ENCODE measurements at places on chromosomes 3 and 15.
A peak's percentile ranks its signal among the peaks of the same experiment; 100 is the strongest.

GRCh38 chr3:139811331-139811730 is 123.7 kb upstream of the CLSTN2 start:
- DNase-seq: no peak

GRCh38 chr3:111582120-111582474 is 13.0 kb downstream of the ZBED2 start:
- no peak for DNase-seq

DNA sequence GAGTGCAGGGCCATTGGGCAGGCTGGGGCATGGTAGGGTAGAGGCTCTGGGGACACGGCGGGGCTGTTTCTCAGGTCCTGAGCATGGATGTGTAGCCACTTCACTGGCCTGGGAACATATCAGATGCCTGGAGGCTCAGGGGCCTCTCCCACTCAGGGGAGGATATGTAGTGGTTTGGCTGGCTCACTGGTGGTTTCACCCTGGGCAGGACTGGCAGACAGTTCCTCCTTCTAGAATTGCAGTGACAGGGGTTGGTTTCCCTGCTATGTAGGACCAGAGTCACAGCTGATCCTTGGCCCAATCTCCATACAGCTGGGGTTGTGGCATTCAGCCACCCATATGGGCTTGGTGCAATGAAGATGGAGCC is 4.8 kb upstream of the ARHGAP31 start:
- DNase-seq: no peak

- no peak for DNase-seq
Measured at GRCh38 chr15:63203451-63204090, 14.2 kb downstream of the RAB8B start.

DNA sequence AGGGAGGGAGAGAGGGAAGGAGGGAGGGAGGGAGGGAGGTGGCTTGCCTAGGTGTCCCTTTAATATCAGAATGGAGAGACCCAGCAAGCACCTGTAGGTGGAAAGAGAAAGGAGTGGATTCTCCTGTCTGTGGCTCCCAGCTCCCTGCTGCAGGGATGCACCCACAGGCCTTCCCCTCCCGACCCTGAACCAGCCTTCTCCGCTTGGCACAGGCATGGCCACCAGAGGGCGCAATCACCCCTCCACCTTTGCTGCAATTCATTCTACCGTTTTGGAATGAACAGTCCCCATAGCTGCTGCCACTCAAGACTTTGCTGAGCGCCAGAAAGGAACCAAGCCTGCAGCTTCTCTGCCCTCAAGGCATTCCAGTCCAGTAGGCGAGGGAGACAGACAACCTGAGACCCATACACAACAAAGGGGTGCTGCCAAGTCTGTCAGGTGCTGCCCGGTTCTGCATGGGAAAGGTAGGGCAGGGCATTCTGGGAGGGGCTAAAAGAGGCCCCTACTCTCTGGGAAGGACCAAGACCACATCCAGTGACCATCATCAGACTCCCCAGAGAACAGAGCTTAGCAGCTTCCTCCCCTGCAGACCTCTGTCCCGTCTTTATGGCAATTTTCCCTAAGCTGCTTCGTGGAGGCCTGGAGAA is 4.9 kb downstream of the TLR9 start:
- DNase-seq: peak; percentile 30

DNA sequence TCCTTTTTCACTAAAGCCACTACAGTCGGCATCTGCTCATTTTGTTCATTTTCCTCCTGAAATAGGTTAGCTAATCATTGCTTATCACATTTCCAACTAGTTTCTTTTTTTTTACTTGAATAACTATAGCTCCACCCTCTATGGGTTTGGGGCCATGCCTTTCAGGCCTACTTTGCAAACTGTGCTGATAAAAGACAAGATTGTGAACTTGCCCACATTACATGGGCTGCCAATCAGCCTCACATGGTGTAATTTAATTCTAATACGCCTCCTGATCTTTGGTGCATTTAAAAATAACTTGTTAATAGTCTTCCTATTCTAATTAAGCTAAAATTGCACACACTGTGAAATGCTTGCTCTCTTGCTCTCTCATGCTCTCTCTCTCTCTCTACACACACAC is 90.5 kb downstream of the TGFBR2 start:
- no peak for DNase-seq

DNA sequence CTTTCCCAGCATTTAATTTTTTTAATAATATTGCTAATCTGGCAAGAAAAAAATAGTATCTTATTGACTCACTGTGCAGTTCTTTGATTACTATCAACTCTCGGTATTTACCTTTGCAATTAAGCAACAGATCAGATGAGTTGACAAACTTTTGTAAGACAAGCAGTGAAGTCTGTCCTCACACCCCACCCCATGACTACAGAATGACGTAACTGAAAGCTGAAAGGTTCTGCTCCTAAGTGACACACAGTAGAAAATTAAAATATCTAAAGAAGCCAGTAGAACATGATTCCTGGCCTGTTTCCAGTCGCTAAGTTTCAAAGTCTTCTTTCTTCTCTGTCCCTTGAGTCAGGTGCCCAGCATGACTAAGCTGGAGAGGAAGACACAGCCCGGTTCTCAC is 135.5 kb downstream of the STT3B start:
- DNase-seq: no peak

GRCh38 chr3:151722856-151723255 is 10.9 kb upstream of the AADACL2 start:
- DNase-seq: no peak
